ENCODE measurements at places on chromosomes 7 and 10.

GRCh38 chr10:96665306-96665705 is 55.0 kb downstream of the PIK3AP1 start:
- DNase-seq, result no peak

DNA sequence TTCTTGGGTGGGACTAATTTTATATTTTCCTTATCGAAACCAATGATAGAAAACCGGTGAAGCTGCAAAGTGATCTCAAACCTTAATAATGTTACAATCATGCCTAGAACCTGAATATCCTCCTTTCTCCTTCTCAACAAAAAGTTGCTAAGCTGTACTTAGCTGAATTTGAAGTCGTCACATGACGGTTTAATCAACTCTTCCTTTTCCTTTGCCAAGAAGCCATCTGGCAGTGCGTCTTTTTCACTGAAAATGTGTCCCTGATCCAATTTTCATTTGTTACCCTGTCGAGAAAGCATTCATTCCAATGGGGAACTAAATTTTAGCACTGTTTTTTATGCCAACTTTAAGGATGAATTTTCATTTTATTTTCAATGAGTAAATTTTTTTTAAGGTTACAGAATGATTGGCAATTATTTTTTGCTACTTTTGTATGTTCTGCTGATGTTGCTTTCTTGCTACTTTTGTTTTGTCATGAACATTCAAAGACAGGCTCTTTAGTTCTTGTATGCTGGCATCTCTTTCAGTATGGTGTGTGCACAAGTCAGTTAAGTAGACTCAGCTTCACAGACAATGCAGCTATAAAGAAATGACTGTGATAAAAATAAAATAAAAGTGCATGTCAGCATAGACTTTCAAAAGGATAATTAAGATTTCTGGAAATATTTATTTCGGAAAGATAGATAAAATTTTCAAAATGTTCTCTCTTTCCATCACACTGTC is 980.0 kb downstream of the DNAJB9 start:
- no peak for DNase-seq

- no peak for DNase-seq
These were observed 371.6 kb upstream of the MKI67 start for GRCh38 chr10:128497660-128498377.

GRCh38 chr7:118312051-118312450 is 87.5 kb downstream of the ANKRD7 start:
- no peak for DNase-seq

GRCh38 chr7:15967551-15967950 is 281.1 kb upstream of the MEOX2 start:
- DNase-seq, result no peak

DNA sequence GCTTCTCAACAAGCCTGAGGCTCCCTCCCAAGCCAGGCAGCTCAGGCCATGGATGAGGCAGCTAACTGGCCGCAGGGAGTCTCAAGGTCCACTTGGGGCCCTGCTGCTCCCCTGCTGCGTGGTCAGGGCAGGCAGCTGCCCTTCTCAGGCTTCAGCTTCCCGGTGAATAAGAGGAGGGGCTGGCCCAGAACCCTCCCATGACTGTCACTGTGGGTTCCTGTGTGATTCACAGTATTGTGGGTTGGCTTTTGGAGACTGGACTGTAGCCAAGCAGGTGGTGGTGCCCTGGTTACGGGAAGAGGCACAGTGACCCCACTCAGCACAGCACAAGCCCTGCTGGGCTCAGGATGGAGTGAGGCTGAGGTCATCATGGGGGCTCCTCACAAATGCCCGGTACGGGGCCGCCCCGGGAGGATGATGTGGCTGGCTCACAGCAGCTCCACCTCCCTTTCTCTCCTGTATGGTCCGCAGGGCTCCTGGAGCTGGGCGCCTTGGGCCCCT is 189.8 kb downstream of the HECW1 start:
- no peak for DNase-seq

- no peak for DNase-seq
These were observed 8.6 kb downstream of the GPR26 start for GRCh38 chr10:123674741-123675140.

DNA sequence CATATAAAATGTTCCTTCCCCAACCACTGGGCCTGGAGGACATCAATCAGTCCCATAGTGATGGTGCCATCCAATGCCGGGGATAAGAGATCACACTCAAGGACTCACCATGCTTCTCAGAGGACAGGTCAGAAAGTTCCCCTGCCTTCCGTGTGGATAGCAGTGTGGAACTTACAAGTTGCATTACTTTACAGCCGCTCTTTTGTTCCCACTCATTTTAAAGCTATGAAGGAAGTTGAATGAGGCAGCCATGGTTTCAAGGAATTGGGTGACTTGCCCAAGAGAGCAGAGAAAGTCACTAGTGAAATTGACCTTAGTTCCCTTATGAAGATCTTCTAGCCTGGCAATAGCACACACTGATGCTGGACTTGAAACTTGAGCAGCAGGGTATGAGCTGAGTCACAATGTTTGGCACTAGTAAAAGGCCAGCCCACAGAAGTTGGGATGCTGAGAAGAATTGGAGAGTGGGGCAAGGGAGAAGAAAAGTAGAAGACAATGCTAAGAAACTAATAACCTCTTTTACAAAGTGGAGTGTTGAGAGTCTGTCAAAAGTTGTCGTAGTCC is 78.7 kb downstream of the CXCL12 start:
- DNase-seq, result no peak

- no peak for DNase-seq
These were observed 49.8 kb downstream of the STK17A start for GRCh38 chr7:43632746-43633145.

DNA sequence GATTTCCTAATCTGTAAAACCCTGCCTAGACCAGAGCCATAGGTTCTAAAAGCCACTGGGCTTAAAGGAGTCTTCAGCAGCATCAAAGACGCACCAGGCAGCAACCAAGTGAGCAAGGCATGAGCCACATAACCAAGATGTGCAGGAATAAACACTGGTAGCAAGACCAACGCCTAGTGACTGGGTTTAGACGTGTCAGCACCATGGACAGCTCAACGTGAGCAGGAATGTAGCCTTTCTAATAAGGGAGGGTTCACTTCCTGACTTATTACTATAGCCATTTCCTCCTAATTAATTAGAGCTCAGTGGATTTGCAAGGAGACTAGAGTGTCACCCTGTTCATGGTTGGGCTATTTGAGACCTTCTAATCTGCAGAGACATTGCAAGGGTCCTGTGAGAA is 223.7 kb downstream of the LHFPL3 start:
- DNase-seq, result no peak

- DNase-seq, result no peak
These were observed 275.6 kb downstream of the SNX10 start for GRCh38 chr7:26567266-26567665.

- no peak for DNase-seq
These were observed 5.2 kb downstream of the GRIFIN start for GRCh38 chr7:2471022-2471329.

DNA sequence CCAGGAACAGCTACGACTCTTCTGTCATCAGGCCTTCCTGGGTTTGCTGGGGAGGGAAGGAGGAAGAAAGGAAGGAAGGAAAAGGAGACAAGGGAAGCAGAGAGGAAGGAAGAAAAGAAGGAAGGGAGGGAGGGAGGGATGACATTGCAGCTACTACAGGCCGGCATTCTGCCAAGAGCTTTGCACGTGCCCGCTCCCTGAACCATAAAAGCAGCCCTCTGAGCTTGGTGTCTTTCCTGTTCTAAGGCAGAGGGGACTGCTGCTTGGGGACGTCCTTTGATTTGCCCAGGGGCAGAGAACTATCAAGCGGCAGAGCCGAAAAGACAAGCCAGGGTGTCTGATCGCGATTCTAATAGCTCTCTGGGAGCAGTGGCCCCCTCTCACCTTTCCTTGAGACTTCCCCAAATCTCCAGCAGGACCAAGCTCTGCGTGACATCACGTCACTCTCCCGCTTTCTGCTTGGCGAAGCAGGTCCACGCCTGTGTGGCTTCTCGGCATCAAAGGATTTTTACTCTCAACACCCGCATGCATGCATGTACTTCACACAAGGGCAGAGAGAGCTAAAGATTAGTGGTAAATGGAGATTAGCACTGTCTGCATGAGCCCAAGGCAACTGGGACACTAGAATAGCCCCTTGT is 167.8 kb upstream of the AUTS2 start:
- DNase-seq, result no peak

DNA sequence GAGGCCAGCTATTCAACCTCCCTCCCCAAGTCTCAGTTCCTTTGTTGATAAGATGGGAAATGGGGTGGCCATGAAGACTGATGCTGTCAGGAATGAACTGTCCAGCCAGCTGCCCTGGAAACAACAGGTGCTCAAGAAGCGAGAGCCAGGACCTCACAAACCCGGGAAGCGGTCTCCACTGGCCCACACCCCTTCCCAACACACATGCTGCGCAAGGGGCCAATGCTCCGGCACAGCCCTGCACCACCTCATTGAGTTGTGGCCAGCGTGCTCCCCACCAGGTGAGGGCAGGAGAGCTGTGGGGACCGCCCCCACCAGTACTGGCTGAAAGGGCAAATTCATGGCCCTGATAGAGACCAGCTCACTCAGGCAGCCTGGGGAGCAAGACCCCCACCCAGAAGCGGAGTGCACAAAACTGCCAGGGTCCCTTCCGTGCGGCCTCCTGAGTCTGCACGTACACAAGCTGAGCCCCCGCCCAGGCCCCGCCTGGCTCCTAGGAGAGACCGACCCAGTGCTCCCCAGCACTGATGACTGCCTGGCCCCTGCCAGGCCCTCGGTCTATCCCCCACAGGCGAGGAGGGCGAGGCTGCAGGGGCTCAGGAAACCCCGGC is 216.6 kb downstream of the MAD1L1 start:
- DNase-seq, result no peak

- DNase-seq, result no peak
These were observed 96.4 kb downstream of the MKI67 start for GRCh38 chr10:128029731-128030369.

- DNase-seq, result no peak
These were observed 32.1 kb upstream of the ZNF735 start for GRCh38 chr7:64174941-64175340.

GRCh38 chr10:129048513-129048912 is 418.5 kb upstream of the MGMT start:
- no peak for DNase-seq

DNA sequence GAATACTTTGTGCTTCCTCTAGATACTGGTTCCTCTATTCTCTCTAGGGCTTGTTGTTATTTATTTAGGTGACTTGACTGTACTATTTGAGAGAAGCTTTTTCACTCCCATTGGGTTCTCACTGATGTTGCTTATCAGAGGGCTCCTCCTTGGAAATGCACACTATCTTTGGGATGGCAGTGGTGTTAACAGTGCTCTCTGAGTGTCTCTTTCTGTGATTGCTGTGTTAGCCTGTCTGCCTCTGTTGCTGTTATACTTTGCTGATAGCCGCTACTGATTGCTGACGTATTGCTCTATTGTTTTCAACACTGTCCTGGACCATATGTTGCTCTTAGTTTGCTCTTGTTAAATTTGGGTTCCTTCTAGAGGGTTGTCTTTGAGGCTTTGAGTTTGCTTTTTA is 34.7 kb downstream of the ZNF33A start:
- no peak for DNase-seq
